Esophagus muscularis mucosa (tissue), 4 donors: ENCODE measurements at places on chromosomes 7 and 10. TPM values are rescaled to one million over a fixed set of nuclear protein-coding genes. Genes with fewer than 3 reads are reported as not detected.

DNA sequence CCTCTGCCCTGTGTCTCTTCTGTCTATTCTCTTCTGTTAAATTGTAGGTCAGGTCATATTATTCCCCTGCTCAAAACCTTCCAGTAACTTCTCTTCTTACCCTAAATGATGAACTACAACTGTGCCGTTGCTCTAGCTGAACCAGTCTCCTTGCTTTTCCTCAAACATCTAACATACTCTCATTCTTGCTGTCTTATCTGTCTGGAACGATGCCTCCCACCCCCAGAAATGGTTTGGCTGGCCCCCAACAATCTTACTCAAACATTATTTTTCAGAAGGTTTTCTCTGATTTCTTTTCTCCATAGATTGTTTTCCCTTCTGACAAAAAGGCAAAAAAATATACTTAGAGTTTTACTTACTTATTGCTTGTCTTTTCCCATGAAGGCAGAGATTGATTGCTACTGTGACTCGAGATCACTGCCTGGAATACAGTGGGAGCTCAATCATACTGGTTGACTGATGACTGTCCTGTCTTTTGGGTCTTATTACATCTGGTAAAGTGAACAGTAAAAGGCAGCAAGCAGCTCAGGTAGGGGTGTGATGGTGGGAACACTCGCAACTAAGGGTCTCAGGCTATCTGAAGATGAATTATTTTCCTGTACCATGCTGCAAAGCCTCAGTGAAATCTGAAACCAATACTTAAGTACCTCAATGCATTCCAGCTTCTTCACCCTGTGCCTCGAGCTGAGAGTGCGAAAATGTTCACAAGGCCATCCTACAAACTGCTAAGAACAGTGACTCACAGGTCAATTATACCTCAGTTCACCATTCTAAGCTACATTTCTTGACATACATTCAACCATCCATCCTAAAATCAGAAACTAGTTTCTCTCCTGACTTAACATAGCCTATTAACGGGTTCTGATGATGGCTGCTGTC lies 67.6 kb downstream of the DNMBP start:
- no peak overlapping the region for H3K27ac ChIP-seq
- H3K36me3 ChIP-seq: peaks cover 3% of the 10 kb centered on the region
- H3K27me3 ChIP-seq: no peaks in the 10 kb centered on the region

Gene GIMAP7
- total RNA-seq: 15.8 TPM

GRCh38 chr10:7329219-7329618 lies 81.6 kb downstream of the SFMBT2 start:
- no peaks in the 10 kb centered on the region for H3K27me3 ChIP-seq
- no peak for DNase-seq
- no peak overlapping the region for H3K4me3 ChIP-seq

GRCh38 chr10:5668429-5668828 lies 2.0 kb upstream of the ASB13 start:
- H3K36me3 ChIP-seq: no peaks in the 10 kb centered on the region
- no peak for DNase-seq
- H3K27ac ChIP-seq: no peak overlapping the region
- H3K4me1 ChIP-seq: peaks cover 10% of the 10 kb centered on the region
- H3K27me3 ChIP-seq: no peaks in the 10 kb centered on the region

DNA sequence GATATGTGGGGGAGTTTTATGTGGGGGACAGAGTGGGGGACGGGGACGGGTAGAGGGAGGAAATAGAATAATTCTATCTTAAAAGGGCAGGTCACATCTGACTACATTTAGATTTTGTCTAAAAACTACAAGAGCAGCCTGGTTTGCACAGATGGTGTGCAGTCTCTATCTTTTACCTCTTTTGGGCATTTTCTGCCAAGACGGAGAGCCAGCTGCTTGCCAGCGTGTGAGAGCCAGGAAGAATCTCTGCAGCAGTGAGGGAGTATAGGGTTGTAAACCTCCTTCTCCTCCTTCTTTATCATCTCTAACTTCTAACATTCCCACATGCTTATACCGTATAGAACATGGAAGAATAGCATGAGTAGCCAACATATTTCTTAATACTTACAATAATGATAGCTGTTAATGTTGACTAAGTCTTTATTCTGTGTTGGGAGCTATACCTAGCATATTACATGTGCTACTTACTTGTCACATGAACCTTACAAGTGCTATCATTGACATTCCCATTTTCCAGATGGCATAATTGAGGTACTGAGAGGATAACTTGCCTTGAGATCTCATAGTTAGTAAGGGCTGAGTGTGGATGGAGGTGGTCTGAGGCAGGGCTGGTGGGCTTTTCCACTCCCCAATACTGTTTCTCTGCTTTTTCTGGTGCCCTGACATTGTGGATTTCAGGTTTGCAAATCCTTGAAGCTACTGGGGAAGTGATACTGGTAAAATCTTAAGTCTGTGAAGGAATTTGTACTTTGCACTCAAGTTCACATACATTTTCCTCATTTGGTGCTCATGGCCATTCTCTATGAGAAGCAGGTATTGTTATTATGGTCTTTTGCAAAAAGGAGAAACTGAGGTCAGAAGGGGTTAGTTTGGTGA lies 1.1 kb downstream of the ENTPD1 start:
- no peaks in the 10 kb centered on the region for H3K27me3 ChIP-seq
- H3K36me3 ChIP-seq: no peaks in the 10 kb centered on the region
- DNase-seq: no peak

Gene NEBL
- total RNA-seq: 2.9 TPM

DNA sequence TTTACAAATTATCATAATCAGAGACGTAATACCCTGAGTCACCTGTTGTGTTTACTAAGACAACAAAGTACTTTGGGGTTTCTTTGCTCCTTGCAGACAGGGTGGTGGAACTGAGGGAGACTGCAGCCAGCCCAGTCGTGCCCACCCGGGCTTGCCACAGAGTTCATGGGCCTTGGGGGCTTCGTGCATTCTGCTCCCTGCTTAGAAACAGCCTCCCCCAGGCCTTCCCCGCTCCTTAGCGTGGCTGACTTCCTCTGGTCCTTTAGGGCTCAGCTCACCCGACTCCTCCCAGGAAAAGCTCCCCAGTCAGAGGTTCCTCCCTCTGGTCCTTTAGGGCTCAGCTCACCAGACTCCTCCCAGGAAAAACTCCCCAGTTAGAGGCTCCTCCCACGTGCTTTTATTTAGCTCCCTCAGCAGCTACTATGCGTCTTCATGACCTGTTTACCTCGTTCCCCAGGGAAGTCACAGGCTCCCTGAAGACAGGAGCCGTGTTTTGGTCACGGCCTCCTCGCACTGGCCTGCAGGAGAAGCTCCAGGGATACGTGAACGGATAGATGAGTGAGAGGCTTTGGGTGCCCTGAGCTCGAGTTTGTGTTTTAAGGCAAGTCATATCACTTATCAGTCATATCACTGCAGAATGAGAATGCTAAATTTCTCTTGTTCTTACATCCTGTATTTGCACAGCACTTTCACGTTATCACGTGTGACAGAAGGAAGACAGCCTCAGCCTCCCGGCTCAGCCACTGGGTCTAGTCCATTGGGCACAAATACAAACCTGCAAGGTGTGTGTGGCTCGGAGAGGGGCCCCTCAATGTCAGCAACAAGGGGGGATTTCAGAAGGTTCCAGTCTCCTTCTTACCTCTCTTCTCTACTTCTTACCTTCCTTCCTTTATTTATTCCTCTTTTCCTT lies 52.7 kb upstream of the VIPR2 start:
- no peak overlapping the region for H3K27ac ChIP-seq
- no peaks in the 10 kb centered on the region for H3K36me3 ChIP-seq
- peaks cover 6% of the 10 kb centered on the region for H3K27me3 ChIP-seq
- H3K4me1 ChIP-seq: peaks cover 6% of the 10 kb centered on the region

Gene STEAP2
- 22.5 TPM for total RNA-seq

GRCh38 chr10:22669163-22669711 lies 45.1 kb downstream of the PIP4K2A start:
- no peak for DNase-seq
- no peak overlapping the region for H3K27ac ChIP-seq
- H3K4me3 ChIP-seq: no peak overlapping the region
- peaks cover 32% of the 10 kb centered on the region for H3K4me1 ChIP-seq

DNA sequence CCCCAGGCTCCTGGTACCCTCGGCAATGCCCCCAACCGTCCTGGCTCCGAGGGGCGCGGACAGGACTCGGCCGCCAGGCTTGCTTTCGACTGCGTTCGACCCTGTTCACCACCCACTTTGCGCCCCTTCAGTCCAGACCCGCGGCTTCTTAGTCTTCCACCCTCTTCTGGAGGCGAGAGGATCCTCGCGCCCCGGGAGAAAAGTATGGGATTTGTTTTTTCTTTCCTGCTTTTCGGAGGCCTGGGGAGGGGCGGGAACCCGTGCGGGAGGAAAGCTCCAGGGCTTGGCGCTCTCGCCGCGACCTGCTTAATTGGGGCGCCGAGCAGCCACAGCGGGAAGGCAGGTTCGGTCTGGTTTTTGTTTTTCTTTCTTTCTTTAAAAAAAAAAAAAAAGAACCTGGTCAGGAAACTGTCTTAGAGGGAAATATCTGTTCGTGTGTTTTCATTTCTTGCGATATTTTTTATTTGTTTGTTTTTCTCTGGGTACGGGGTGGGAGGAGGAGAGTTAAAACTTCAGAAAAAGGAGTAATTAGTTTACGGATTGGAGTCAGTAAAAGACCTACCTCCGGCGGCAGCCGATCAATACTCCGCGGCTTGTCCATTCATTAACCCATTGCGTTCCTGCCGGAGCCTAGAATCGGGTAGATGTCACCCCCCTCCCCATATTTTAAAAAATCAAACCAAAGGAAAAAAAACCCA lies 1.6 kb downstream of the EMX2 start:
- no peak for DNase-seq
- peaks cover 62% of the 10 kb centered on the region for H3K4me1 ChIP-seq
- H3K27me3 ChIP-seq: peaks cover 100% of the 10 kb centered on the region
- H3K4me3 ChIP-seq: peak overlapping the region; percentile 46
- no peaks in the 10 kb centered on the region for H3K36me3 ChIP-seq

Gene PFKFB3
- total RNA-seq: 49.0 TPM

- H3K27me3 ChIP-seq: no peaks in the 10 kb centered on the region
- H3K4me3 ChIP-seq: no peak overlapping the region
- no peak for DNase-seq
- peaks cover 3% of the 10 kb centered on the region for H3K36me3 ChIP-seq
- H3K4me1 ChIP-seq: peaks cover 26% of the 10 kb centered on the region
Measured at GRCh38 chr7:130146693-130147405, 58.4 kb downstream of the TMEM209 start.

Gene PRSS1
- not detected for total RNA-seq

DNA sequence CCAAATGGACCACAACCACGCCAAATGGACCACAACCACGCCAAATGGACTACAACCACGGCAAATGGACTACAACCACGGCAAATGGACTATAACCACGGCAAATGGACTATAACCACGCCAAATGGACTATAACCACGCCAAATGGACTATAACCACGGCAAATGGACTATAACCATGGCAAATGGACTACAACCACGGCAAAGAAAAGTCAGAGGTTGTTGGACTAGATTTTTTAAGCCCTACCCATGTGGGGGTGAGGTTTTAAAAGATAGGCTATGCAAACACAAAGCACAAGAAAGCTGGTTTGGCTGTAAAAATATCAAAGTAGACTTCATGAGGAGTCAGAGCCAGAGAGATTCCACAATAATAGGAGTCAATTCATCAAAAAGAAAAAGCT lies 55.8 kb downstream of the NCAPG2 start:
- no peaks in the 10 kb centered on the region for H3K27me3 ChIP-seq
- no peak overlapping the region for H3K27ac ChIP-seq
- H3K4me1 ChIP-seq: no peaks in the 10 kb centered on the region
- no peak overlapping the region for H3K4me3 ChIP-seq
- DNase-seq: no peak
- H3K36me3 ChIP-seq: peaks cover 15% of the 10 kb centered on the region

- no peak overlapping the region for H3K27ac ChIP-seq
- H3K27me3 ChIP-seq: no peaks in the 10 kb centered on the region
- H3K4me3 ChIP-seq: no peak overlapping the region
Measured at GRCh38 chr10:21261842-21262294, 263.6 kb downstream of the SKIDA1 start.

Gene ECHDC3
- 7.9 TPM for total RNA-seq

DNA sequence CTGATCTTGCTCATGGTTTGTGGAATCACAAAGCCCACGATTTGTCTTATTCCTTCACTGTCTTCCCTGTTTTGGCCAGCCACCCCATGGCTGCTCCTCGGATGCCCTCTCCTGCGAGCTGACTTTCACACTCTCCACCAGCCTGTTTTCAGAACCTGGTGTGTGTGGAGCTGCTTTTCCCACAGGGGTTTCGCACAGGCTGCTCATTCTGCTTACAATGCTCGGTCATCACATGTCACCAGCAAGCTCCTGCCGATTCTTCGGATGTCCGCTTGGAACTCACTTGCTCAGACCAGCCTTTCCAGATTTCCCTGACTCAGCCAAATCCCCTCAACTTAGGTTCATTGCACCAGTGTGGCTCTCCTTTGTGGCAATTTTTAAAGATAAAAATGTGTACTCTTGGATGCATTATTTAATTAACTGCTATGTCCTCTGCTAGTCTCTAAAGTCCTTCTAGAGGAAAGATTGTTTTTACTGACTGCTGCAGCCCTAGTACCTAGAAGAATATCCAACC lies 1018.6 kb upstream of the LRRTM3 start:
- H3K27ac ChIP-seq: no peak overlapping the region
- H3K27me3 ChIP-seq: no peaks in the 10 kb centered on the region
- no peak overlapping the region for H3K4me3 ChIP-seq
- H3K36me3 ChIP-seq: no peaks in the 10 kb centered on the region

- no peaks in the 10 kb centered on the region for H3K27me3 ChIP-seq
- H3K4me3 ChIP-seq: no peak overlapping the region
- H3K4me1 ChIP-seq: no peaks in the 10 kb centered on the region
- no peaks in the 10 kb centered on the region for H3K36me3 ChIP-seq
Measured at GRCh38 chr7:10662491-10662890, 311.2 kb upstream of the PHF14 start.

- peaks cover 37% of the 10 kb centered on the region for H3K36me3 ChIP-seq
- no peak overlapping the region for H3K4me3 ChIP-seq
- peak overlapping the region; percentile 68 for H3K27ac ChIP-seq
- H3K27me3 ChIP-seq: no peaks in the 10 kb centered on the region
Measured at GRCh38 chr7:2730846-2731770, 43.1 kb downstream of the AMZ1 start.

Gene FAM20C
- 46.5 TPM for total RNA-seq

DNA sequence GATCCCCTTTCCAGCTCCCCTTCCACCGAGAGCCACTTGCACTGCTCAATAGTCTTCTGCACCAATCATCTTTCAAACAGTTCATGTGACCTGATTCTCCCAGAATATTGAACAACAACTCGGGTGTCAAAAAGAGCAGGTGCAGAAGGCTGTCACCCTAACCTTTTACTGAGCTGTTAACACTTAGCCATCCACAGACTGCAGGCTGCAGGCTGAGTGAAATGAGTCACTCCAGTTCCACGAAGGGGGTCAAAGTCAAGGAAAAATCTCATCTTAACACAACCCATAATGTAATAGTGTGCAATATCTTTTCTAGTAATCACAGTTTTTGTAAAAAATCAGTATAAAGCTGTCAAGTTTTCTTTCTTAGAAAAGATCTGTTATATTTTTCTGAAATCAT lies 63.1 kb downstream of the MTPAP start:
- H3K4me1 ChIP-seq: no peaks in the 10 kb centered on the region
- no peaks in the 10 kb centered on the region for H3K27me3 ChIP-seq
- no peak overlapping the region for H3K4me3 ChIP-seq
- no peak for DNase-seq
- no peaks in the 10 kb centered on the region for H3K36me3 ChIP-seq
- H3K27ac ChIP-seq: no peak overlapping the region

GRCh38 chr10:113015201-113015600 lies 65.2 kb downstream of the TCF7L2 start:
- DNase-seq: no peak
- H3K4me1 ChIP-seq: peaks cover 40% of the 10 kb centered on the region
- H3K36me3 ChIP-seq: no peaks in the 10 kb centered on the region
- H3K27ac ChIP-seq: no peak overlapping the region

Gene SLC18A3
- total RNA-seq: 1.0 TPM

Gene CADPS2
- total RNA-seq: 127 TPM

Gene CNNM1
- 1.7 TPM for total RNA-seq

Gene TNS3
- total RNA-seq: 45.7 TPM

GRCh38 chr10:19491166-19491565 lies 325.1 kb upstream of the PLXDC2 start:
- H3K27me3 ChIP-seq: no peaks in the 10 kb centered on the region
- H3K4me3 ChIP-seq: no peak overlapping the region
- no peak for DNase-seq
- H3K4me1 ChIP-seq: peaks cover 23% of the 10 kb centered on the region
